ENCODE measurements at places on chromosomes 7 and 10. TPM values are rescaled to one million over a fixed set of nuclear protein-coding genes. Genes with fewer than 3 reads are reported as not detected.
A peak's percentile ranks its signal among the peaks of the same experiment; 100 is the strongest.

- no peaks in the 10 kb centered on the region for H3K27me3 ChIP-seq
- H3K27ac ChIP-seq, result no peak overlapping the region
- H3K36me3 ChIP-seq, result no peaks in the 10 kb centered on the region
Observed at GRCh38 chr10:16689227-16689626, 128.0 kb downstream of the RSU1 start.

DNA sequence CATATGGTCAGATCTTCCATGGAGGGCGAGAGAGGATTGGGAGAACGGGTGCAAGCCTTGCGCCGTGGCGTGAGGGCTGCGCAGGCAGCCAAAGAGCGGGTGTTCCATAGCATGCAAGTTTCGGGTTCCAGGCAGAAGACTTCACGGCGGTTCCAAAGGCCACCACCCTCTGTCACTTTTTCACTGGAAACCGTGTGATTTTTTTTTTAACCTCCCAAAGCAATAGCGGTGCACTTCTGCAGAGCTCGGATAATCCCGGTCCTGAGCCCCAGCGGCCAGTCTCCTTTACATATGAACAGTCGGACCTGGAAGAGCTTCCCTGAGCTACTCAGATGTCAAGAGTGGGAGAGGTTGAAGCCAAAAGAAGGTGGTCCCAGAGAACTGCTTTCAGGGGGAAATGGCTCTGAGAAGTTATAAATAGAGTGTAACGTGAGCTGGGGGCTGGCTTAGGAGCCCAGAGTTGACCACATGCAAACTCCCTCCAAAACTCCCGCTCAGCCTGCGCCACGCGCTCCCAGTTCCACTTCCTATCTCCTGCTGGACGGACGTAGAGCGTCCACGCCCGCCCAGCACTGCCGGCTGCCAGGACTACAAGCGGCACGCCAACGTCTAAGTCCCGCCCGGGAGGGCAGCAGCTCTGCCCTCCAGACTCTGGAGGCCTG is at the start of gene MEOX2:
Gene MEOX2 (minus strand): TSS at position 389 of the 662 bp plus-strand sequence. CDS start 281 bp downstream, at position 108.
- no peaks in the 10 kb centered on the region for H3K4me1 ChIP-seq
- no peak within 1 kb of the TSS for H3K27ac ChIP-seq
- H3K4me3 ChIP-seq, result no peak within 1 kb of the TSS
- DNase-seq, result no peak

GRCh38 chr7:157903296-157903695 is 566.5 kb downstream of the DNAJB6 start:
- H3K36me3 ChIP-seq, result no peaks in the 10 kb centered on the region
- DNase-seq, result no peak
- H3K27me3 ChIP-seq, result no peaks in the 10 kb centered on the region
- H3K4me3 ChIP-seq, result no peak overlapping the region
- H3K27ac ChIP-seq, result no peak overlapping the region
- H3K4me1 ChIP-seq, result no peaks in the 10 kb centered on the region

DNA sequence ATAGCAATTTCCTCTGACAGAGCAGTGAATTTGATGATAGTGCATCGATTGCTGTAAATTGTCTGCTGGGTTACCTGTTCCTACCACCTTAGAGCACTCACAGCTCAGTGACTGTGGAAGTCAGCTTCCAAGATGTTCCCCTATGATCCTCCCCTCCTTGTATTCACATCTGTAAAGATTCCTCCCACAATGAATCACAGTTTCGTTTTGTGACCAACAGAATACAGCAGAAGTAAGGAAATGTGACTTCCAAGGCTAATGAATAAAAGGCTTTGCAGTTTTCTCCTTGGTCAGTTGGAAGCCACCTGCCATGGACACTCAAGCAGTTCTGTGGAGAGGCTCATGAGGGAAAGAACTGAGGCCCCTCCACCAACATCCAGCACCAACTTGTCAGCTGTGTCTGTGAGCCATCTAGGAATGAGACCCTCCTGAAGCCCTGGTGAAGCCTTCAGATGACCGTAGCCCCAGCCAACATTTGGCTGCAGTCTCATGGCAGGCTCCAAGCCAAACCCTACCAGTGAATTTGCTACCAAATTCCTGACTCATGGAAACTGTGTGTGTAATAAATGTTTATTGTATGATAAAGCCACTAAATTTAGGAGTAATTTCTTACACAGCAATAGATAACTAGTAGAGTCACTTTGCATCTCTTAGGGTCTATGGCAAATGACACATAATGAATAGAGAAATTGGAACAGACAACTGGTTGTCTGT is 309.5 kb upstream of the NPVF start:
- H3K4me3 ChIP-seq, result no peak overlapping the region
- H3K27me3 ChIP-seq, result no peaks in the 10 kb centered on the region
- H3K36me3 ChIP-seq, result no peaks in the 10 kb centered on the region
- H3K4me1 ChIP-seq, result no peaks in the 10 kb centered on the region
- H3K27ac ChIP-seq, result no peak overlapping the region

GRCh38 chr7:15086862-15087261 is 184.3 kb upstream of the DGKB start:
- H3K27ac ChIP-seq, result no peak overlapping the region
- H3K27me3 ChIP-seq, result no peaks in the 10 kb centered on the region
- no peak for DNase-seq
- no peaks in the 10 kb centered on the region for H3K4me1 ChIP-seq

GRCh38 chr7:106392144-106392543 is 107.4 kb upstream of the NAMPT start:
- H3K4me3 ChIP-seq, result no peak overlapping the region
- H3K27me3 ChIP-seq, result no peaks in the 10 kb centered on the region
- no peak overlapping the region for H3K27ac ChIP-seq
- H3K4me1 ChIP-seq, result no peaks in the 10 kb centered on the region
- DNase-seq, result no peak

- peaks cover 17% of the 10 kb centered on the region for H3K4me1 ChIP-seq
- no peaks in the 10 kb centered on the region for H3K36me3 ChIP-seq
- no peaks in the 10 kb centered on the region for H3K27me3 ChIP-seq
- H3K4me3 ChIP-seq, result peak overlapping the region; percentile 29
Observed at GRCh38 chr7:140209866-140210609, 33.3 kb upstream of the KDM7A start.

EIF4EBP2 gene
- 45.2 TPM for total RNA-seq

LIPN gene
- 0.34 TPM for total RNA-seq

TMEM176A gene
- total RNA-seq, result not detected

NPY4R gene
- total RNA-seq, result not detected

TAS2R4 gene
- 5.8 TPM for total RNA-seq

GAD2 gene
- not detected for total RNA-seq

TBXAS1 gene
- total RNA-seq, result 70.9 TPM
